ENCODE measurements at places on chromosomes 11 and 22. TPM values are rescaled to one million over a fixed set of nuclear protein-coding genes. Genes with fewer than 3 reads are reported as not detected.
A peak's percentile ranks its signal among the peaks of the same experiment; 100 is the strongest.

Gene GRM5
- polyA plus RNA-seq, result 1.1 TPM

DNA sequence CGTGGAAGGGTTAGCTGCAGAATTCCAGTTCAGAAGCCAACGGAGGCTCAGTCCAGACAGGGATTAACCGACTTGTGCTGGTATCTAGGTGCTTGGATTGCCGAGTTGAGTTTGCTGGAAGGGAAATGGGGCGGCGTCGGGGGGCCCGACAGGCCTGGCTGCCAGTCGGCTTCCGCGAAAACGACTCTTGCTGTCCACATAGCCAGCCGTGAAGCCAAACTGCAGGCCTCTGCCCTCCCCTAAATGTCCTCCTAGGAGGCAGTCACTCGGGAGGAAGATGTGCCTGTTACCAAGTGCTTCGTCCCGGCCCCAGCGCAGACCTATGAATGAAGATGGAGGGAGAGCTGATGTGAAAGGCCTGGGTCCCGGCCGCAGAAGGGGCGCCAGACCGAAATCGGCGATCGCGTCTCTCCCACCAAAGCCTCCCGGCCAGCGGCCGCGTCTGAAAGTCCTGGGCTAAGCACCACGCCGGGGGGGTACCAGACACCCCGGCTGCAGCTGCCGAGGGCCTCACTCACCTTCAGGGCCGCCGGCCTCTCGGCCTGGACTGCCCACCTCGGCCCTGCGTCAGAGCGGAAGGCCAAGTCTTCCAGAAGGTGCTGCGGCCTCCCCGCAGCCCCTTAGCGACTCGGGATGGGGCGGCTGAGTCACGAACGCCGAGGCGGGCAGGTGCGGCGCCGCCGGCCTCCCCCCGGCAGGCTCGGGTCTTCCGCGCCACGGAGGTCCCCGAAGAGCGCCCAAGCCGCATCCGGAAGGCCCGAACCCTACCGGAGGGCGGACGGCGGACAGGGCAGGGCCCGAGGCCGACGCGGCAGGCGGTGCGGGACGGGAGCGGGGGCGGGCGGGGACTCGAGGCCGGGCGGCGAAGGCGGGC lies 7.5 kb downstream of the DPAGT1 start:
- DNase-seq, result peak; percentile 37

GRCh38 chr11:16430674-16431073 lies 74.3 kb upstream of the SOX6 start:
- DNase-seq, result no peak

Gene MUC5AC
- not detected for polyA plus RNA-seq

GRCh38 chr11:121892131-121892681 lies 223.8 kb downstream of the BLID start:
- no peak for DNase-seq

GRCh38 chr22:19783586-19784383 lies 23.2 kb downstream of the TBX1 start:
- DNase-seq, result no peak

DNA sequence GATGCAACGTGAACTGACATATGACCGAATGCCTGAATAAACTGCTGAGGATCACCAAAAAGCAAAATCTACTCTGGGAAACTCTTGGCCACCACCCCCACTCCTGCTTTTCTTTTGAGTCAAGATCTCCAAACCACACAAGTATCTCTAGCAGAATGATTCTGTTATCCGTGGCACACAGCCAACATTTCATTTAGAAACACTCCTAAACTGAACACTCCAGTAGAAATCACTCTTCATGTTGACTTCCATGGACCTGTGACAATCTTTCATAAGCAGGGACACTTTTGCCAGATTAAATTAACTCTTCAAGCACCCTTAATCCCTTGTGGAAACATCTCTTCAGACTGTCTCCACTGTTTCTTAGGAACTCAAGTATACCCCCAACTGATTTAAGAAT lies 44.4 kb downstream of the VSIG10L2 start:
- peak; percentile 14 for DNase-seq

- no peak for DNase-seq
These were observed 14.4 kb upstream of the OOSP1 start for GRCh38 chr11:59923813-59924212.

Gene SERPING1
- 43.4 TPM for polyA plus RNA-seq

Gene RIMBP3C
- not detected for polyA plus RNA-seq

DNA sequence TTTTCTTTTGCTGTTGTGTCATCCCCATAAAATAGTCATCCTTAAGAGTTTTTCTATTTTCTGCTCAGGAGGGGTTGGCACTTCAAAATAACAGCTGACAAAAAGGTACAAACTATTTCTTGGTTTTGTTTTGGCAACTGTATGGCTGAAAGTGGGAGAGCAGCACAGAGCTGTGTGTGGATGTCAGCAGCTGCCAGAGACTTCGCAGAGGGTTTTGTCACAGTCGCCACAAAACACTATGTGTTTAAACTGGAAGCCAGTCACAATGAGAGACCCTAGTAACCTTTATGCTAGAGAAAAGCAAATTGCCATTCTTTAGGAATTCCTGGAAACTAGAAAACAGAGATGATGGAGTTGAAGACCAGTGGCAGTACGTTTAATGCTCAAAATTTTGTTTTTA lies 189.6 kb upstream of the CCDC90B start:
- no peak for DNase-seq

DNA sequence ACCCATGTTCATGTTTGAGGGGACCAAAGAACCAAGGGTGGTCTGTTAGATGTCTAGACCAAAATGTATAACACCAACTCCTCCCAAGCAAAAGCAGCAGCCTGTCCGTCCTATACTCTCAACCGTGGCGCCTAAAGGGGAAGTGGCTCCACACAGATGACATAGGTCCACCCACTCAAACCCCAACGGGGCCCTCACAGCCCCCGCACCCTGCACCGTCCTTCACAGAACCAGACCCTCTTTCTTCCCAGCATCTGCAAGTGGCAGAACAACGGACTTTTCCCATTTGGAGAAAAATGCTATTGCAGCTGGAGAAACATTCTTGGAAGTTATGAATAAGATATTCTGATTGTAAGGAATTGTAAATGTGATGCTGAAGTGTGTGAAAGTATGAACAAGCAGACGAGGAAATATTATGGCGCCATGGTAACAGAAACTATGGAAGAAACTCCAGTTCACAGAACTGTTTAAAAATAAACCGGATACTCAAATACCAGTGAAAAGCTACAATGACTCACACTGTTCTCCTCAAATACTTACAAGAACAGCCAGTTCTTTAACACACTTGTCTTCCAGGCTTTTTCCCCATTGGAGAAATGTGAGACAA lies 76.5 kb upstream of the ARFGAP3 start:
- DNase-seq, result peak; percentile 79

DNA sequence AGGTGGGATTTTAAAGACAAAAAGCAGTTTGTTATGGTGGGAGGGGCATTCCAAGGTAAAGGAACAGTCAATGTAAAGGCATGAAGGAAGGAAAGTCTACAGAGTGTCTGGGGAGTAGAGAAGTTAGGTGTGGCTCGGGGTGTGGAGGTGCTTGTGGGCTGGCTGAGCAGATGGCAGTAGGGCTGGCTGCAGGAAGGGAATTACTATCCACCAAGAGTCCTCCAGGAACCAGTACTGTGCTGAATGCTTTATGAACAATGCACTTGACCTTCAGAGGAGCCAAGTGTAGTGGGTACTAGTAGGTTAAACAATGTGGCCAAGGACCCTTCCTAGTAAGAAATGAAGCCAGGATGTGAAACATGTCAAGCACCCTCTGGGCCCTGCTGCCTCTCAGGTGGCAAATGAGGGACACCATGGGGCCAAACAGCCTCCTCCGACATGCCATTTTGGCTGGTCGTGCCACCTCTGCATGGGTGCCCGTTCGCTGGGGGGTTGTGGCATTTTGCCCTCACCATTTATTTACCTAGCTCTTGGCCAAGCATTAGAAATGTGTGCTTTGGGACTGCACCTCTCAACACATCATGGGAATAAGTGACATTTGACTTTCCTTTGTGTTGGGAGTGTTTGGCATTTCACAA lies 123.6 kb upstream of the TENM4 start:
- DNase-seq, result no peak

- DNase-seq, result no peak
These were observed 6.2 kb upstream of the FIBIN start for GRCh38 chr11:26987731-26988130.

Gene KIRREL3
- polyA plus RNA-seq, result 52.5 TPM

Gene ZNF70
- polyA plus RNA-seq, result 1.6 TPM

Gene SLC7A4
- 7.3 TPM for polyA plus RNA-seq

- peak; percentile 71 for DNase-seq
These were observed 18.8 kb downstream of the PRPF19 start for GRCh38 chr11:60887556-60887955.

Gene RNF121
- polyA plus RNA-seq, result 24.6 TPM

DNA sequence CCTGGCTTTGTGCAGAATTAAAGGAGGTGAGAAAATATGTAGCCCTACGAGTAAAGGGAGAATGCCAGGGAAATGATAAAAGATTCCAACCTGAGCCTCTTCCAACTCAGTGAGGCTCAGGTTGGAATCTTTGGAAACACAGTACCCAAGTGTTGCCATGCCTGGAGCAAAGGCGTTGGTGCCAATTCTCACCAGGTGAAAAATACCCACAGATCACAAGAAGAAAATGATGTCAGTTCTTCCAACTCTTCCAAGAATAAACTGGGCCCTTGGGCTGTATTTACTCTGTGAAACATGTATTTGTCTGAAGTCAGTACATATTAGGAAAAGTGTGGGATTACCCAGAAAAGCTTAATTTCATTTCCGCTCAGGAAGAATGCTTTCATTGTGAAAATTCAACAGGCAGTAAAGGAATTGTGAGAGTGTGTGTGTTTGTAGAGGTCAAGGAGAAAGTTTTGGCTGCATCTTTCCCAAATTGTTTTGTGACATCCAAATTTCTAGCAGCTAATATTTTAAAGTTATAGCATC lies 235.3 kb upstream of the MPPED2 start:
- DNase-seq, result no peak

DNA sequence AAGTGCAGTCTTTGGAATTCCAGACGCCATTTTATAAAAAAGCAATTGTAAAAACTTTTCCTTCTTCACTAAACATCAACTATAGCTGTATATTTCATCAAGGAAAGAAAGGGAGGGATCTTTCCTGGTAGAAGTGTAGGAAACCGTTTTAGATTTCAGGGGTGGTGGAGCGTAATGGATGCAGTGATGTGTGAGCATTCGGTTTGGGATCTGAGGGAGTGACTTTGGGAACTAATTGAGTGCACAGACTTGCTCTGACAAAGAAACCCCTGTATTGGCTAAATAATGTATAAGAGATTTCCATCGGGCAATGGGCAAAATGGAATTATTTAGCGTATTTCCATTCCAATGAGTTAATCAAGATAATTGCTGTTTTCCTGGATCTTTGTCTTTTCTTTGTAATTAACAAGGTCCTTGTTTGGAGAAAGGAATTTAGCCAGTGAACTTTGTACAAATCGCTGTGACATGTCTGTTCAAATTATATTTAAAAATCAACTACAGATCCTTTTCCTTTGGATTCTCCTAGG lies 125.0 kb upstream of the NARS2 start:
- DNase-seq, result peak; percentile 20

GRCh38 chr22:21626735-21627469 lies 2.9 kb downstream of the YDJC start:
- no peak for DNase-seq

Gene CCDC188
- polyA plus RNA-seq, result 1.6 TPM

Gene GAB2
- 137 TPM for polyA plus RNA-seq

DNA sequence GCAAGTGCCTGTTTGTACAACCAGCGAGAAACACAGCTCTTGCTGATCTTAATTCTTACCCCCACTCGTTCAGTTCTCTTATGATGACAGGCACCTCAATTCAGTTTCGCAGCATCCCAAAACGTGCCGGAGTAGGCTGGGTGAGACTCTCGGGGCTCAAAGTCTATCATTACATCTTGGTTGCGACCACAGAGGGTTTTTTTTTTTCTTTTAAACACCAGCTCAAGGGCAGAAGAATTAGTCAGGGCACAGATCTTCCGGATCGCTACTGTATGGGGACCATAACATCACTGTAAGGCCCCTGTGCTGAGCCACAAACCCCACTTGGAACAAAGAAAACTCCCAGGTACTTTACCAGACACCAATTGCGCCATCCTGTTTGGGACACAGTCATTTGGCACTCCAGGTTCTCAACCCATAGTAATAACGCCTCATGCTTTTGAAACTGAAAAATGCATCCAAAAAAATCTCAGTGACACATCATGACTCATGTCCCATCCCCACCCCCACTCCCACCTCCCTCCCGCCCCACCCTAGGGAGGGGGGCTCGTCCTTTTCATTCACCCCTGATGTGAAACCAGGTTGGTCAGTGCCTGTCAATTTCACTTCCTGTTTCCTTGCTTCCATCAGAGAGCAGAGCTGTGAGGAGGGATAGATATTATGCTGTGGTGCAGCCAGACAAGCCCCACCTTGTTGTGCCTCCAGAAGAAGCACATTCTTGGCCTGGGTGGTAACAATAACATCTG lies 41.0 kb upstream of the CD5 start:
- DNase-seq, result no peak

Gene APOL2
- polyA plus RNA-seq, result 16.9 TPM

- no peak for DNase-seq
These were observed 13.0 kb downstream of the SCN4B start for GRCh38 chr11:118139578-118139977.
